ENCODE measurements at places on chromosomes 1 and 21.

GRCh38 chr1:182789138-182790076 is at the start of gene NPL:
Gene NPL (plus strand): TSS chr1:182789773. CDS start chr1:182794372, 4,599 bp downstream.
- no peak for DNase-seq

DNA sequence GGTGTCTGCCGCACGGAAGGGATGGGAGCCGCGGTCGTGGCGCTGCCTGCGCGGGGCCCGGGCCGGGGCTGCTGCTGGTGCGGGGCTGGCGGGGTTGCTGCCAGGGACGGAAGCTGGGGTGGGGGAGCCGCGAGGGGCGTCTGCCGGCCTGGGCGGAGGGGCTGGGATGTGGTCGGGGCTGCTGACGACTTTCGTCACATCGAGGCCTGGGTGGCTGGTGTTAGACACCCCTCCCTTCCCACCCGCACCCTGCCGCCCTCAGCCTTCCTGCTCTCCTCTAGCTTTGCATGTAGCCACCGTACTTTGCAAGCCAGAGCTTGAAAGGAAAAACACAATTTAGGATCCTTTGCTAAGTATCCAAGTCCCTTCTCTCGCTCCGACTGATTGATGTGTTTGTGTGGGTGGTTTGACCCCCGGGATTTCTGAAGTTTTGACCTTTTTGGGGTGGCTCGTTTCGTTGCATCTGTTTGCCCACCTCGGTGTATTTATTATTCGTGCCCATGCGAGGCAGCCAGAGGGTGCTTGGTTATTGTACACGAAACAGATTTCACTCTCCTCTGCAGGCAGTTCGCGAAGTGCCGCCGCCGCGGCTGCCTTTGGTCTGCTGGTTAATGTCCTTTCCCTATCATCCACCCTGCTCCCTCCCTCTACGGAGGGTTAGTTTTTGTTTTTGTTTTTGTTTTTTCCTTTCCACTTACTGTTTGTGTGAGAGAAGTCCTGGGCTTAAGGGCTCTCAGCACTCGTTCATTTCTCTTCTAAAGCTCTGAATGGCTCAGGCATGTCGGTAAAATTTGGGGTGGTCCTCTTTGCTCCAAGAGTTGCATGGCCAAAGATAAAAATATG is 868 bp downstream of the C1orf21 start:
- no peak for DNase-seq

DNA sequence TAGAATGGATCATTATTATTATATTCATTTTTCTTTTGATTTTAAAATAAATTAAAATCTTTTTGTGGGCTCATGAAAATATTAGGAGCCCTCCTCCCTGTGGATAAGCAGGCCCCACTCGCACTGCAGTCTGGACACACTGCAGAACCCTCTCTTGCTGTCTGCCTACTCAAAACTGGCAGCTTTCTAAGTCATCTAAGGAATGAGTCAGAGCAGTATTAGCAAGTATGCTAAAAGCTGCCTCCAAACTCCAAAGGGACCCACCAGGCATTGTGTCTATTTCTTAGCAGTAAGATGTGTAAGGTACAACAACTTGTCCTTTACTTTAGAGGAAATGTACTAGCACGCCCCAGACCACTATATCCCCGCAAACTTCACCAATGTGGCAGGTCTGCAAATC is 108.8 kb downstream of the SYF2 start:
- DNase-seq: no peak

DNA sequence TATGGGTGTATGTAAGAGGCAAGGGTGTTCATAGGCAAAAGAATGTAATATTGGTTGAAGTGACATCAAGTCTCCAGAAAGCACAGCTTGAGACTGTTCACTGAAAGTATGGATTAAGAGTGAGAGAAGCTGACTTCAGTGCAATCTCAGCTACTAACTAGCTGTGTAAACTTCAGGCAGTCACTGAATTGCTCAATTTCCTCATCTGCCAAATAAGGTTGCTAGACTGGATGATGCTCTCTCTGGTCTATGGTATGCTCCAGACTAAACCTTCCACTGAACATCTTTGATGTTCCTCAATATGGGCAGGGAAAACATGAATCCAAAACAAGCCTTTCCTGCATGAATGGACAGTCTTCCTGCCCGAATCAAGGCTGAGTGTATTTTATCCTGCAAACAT is 111.8 kb upstream of the USH2A start:
- no peak for DNase-seq

- DNase-seq: no peak
Measured at GRCh38 chr1:25757846-25758185, 42.2 kb upstream of the SELENON start.

DNA sequence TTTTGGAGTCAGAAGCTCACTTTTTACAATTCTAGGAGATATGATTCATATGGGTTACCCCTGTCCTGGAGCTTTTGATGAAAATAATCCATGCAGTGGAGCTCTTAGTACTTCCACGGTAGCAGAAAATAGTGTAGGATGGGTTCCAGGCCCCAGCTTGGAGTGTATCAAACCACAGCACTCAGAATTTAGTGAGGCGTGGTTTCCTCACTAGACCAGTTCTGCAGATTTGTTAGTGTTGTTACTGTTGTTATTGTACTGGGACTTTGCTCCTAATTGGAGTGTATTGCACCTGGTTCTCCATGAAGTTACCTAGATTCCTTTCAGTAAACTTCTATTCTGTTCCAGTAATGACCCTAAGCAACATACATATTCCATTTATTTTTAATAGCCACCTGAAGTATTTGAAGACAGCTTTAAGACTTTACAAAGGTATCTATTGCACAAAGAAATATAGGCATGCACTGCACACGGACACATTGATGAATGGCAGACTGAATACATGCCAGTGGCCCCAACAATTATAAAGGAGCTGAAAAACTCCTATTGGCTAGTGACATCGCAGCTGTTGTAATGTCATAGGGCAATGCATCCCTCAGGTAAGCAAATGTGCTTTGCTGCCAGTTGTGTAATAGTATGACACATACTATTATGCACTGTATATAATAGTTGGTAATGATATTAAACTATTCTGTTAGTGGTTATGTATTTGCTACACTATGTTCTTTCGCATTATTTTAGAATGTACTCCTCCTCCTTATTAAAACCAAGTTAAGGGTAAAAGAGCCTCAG is 1058.0 kb downstream of the KCNT2 start:
- DNase-seq: no peak

GRCh38 chr1:185377831-185378230 is 60.8 kb upstream of the IVNS1ABP start:
- DNase-seq: no peak

GRCh38 chr1:82299056-82299455 is 498.3 kb downstream of the ADGRL2 start:
- DNase-seq: no peak

GRCh38 chr1:183609313-183609712 is 19.1 kb upstream of the NCF2 start:
- DNase-seq: peak; percentile 65

- DNase-seq: peak; percentile 48
Measured at GRCh38 chr1:112716133-112716720, 1.1 kb upstream of the PPM1J start.

- DNase-seq: no peak
Measured at GRCh38 chr1:234238060-234238459, 135.2 kb upstream of the COA6 start.

- no peak for DNase-seq
Measured at GRCh38 chr1:170218257-170218650, 72.5 kb downstream of the NTMT2 start.

DNA sequence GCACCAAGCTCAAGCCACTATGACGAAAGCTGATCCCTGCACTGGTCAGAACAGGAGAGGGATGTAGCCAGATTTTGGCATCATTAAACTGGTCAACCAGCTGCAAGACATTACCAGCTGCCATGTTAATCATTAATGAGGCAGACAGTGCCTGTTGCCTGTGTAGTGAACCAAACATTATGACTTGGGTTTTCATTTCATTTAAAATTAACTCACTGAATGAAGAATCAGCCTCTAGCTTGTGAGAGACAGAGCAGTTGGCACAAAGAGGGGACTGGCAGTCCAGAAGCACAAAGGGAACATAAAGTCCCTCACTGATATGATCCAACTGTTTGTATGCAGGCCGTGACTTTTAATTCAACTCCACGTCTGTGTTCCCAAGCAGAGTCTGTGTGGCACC is 318.9 kb downstream of the SEC16B start:
- no peak for DNase-seq

GRCh38 chr21:39221282-39221996 is 38.2 kb upstream of the PSMG1 start:
- DNase-seq: no peak

DNA sequence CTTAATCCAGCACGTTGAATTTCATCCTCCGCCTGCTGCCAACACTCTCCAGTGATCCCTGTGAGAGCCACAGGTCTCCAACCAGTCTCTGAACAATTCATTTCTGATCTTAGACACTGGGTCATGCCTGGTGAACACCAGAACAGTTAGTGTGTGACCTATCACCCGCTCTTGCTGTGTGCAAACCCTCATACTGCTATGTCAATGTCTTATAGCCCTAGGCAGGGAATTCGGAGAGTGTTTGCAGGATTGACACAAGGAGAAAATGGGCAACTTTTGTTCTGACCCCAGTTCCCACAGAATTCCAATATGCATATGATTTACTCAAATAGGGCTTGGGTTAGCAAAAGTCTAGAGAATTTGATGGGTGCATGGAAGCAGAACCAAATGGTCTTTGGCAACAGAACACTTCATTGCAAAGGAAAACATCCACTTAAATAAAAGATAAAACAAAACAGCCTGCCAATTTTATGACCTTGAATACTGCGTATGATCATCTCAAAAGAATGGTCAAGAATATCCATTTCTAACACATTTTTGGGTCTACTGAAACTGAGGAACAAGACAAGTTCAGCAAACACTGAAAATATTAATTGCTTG is 23.0 kb upstream of the GUCA2B start:
- no peak for DNase-seq

GRCh38 chr1:192809307-192810252 is 741 bp downstream of the RGS2 start:
- no peak for DNase-seq

GRCh38 chr1:208793861-208794345 is 549.7 kb upstream of the PLXNA2 start:
- no peak for DNase-seq

DNA sequence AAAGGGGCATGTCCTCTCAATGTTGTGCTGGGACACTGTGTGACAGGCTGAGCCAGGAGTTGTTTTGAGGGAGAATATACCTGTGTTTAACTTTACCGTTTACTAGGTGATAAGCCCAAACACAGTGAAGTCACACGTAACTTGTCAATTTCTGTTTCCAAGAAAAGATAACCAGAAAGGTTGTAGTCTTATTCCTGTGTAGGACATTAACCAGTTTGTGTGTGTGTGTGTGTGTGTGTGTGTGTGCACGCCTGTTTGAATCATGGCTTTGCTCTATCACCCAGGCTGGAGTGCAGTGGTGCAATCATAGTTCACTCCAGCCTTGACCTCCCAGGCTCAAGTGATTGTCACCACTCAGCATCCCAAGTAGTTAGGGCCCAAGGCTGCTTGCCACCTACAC is 83.6 kb downstream of the MRPS6 start:
- no peak for DNase-seq

GRCh38 chr1:11906870-11907269 is 19.4 kb downstream of the KIAA2013 start:
- DNase-seq: no peak

DNA sequence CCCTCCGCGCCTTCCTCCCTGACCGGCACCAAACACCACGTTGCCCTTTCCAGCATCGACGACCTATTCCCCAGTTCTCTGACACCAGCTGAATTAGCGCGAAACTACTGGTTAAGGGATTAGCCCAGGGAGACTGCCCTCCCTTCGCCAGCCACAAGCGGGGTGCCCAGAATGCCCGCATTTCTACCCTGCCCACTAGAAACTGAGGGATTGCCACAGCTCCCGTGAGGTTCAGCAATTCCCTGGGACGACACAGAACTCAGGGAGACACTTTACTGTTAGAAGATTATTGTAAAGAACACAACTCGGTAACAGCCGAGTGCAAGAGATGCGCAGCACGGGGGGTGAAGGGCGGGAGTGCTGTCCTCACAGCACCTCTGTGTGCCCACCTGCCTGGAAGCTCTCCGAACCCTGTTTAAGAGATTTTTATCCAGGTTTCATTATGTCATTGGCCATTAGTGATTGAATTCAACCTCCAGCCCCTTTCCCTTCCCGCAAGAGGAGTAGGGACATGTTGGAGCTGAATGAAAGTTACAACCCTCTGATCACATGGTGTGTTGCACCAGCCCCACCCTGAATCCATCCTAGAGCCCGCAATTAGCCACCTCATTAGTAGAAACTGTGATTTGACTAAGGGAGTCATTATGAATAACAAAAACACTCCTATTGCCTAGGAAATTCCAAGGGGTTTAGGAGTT is 15.8 kb upstream of the RIPPLY3 start:
- no peak for DNase-seq

DNA sequence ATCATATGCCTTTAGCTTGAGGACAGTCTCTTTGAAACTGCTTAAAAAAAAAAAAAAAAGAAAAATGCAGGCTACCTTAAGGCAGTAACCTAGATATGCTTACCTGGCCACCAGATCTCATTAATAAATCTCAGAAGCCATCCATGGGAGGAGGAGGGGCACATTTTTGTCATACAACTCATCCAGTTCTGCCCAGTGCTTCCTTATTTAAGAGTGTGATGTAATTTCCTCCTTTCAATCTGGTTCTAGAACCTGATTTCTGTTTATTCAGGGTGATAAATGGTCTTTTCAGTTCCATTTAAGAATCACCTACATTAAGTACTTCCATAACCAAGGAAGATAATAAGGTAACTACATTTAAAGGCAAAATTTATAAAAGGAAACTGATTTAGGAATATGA is 6.1 kb downstream of the ERRFI1 start:
- no peak for DNase-seq

DNA sequence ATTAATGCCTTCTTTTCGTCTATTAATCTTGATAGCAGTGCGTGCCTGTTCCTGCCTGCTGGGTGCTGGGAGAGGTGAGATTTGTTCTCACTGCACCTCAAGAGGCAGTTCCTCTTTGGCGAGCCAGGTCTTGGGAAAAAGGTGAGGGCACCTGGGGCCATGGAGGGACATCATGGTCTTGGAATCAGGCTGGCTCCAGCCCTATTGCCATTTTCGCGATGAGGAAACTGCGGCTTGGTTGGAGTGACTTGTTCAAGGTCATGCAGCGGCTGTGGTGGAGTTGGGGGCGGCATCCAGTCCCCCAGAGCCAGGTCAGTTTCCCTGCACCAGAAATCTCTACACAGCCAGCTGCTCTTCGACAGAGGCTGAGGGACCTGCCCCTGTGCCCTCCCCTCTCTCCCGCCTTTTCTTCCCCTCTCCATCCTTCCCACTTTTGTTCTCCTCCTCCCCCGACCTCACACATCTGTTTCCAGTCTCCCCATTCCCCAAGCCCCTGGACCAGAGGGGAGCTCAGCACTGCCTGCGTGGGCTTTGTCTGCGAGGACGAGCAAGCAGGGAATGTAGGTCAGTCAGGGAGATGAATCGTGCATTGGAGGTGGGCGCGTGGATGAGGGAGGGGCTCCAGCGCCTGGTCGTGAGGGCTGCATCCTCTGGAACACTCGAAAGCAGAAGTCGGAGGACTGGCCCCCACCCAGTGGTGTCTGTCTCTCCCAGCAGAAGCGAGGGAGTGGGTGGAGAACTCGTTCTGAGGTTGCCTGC is 135.1 kb downstream of the ACTL8 start:
- DNase-seq: no peak

GRCh38 chr1:212228591-212229119 is 56.6 kb upstream of the PPP2R5A start:
- DNase-seq: no peak

- DNase-seq: no peak
Measured at GRCh38 chr1:212368073-212368484, 46.6 kb downstream of the PACC1 start.

Measured in GM04503 (cell line).